Esophagus squamous epithelium (tissue), 5 donors: ENCODE measurements at places on chromosomes 6 and 20. TPM values are rescaled to one million over a fixed set of nuclear protein-coding genes. Genes with fewer than 3 reads are reported as not detected.

The EPHA7 gene
- total RNA-seq, result 0.11 TPM

The LTA gene
- not detected for total RNA-seq

The DNPH1 gene
- 57.7 TPM for total RNA-seq

The HLA-F gene
- 8.7 TPM for total RNA-seq

The ANKRD66 gene
- not detected for total RNA-seq

The MATN4 gene
- 0.09 TPM for total RNA-seq

DNA sequence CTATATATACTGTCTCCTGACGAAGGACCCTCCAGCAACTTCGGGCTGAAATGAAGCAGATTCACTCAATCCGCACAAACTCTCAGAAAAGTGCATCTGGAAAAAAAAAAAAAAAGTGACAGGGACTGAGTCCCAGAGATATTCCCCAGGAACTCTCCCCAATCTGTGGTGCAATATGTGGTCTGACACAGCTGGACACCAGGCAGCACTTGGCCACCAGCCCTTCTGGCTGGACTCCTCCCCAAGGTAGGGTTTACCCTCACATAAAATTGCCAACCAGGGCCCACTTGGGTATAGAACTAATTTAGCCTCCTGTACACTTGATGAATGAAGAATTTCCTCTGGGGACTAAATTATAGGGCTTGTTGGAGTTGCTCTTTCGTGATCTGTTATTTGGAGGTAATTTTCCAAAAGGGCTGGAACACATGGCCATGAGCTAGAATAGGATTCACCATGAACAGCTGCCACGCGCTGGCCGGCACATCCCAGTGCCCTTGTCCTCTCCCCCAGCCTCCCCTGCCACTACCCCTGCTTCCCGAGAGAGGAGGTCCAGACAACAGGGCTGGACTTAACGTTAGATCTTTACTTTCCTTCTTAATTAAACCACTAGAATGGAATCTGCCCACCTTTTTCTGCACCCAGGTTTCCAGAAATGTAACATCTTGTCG lies 379.2 kb downstream of the BMP2 start:
- DNase-seq, result no peak

GRCh38 chr20:3653921-3654320 lies 9.3 kb downstream of the GFRA4 start:
- DNase-seq, result no peak

DNA sequence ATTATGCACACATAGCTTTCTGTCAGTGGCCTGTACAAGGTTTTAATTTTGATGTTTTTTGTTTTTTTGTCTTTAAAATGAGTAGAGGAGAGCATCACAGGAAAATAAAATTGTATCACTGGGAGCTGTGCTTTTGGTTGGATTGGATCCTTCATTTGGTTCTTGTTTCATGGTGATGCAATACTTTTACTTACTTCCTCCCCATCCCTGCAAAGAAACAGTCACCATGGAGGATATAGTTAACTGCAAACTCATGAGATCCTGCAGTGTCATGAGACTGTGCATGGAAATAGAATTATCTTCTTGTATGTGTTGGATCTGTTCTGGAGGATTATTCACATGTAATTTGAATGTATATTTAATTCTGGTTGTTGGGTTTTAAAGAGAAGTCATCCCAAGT lies 122.3 kb downstream of the JARID2 start:
- DNase-seq, result no peak
